ENCODE measurements at places on chromosomes 3 and 15.

- DNase-seq = no peak
Measured at GRCh38 chr3:101851072-101851770, 1.9 kb downstream of the NFKBIZ start.

DNA sequence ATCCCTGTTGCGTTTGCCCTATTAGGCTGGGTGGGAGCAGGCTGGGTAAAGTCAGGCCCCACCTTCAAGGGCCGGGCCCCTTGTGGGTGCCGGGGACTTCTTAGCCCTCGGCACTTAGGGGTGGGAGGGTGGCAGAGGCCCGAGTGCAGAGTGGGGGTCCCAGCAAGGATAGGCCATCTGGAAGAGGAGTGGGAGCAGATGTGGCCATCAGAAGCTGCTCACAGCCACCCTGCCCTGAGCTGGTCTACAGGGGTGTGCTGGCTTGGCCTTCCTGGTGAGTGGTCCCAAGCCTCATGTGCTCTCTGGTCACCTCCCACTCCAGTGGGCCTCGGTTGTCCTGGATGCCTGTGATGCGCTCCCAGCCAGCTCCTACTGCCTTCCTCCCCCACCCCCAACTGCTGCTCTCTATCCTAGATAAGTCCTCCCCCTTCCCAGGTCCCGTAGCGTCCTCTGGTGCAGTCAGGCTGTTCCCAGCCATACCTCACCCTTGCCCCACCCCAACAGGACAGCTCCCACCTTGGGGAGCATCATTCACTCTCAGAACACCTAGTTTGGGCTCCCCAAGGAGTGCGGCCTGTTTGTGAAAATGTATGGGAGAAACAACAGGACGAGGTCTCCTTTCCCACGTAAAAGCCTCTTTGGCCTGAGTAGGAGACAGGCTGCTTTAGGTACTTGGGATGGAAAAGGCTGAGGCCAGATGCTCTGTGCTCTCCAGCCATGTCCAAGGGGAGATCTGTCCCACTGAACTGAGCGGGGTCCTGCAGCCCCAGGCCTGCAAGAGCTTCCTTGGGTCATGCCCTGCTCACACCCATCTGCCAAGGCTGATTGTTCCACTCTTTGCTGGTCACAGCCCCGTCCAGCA is 24.9 kb upstream of the PLXNA1 start:
- DNase-seq = no peak

DNA sequence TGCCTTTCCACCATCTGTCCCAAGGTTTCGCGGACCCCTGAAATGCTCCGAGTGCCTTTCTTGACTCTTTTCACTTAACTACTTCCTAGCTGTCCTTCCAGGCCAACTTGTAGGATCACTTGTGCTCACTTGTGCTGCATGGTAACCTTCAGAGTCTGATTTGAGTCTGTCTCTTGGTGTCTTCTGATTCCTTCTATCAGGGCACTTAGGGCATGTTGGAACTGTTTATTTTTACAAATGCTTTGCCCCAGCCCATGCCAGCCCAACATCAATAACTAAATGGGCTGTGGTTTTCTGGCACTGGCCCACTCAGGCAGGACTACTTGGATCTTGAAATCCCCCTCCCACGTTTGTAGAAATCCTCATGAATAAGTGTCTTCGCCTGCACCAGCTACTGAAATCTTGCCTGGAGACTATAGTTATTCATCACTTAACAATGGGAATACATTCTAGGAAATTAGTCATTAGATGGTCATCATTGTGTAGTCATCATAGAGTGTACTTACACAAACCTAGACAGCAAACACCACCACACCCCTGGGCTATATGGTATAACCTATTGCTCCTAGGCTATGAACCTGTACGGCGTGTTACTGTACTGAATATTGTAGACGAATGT is 123.1 kb upstream of the STRIT1 start:
- no peak for DNase-seq

- DNase-seq = no peak
Measured at GRCh38 chr15:43330780-43331087, 361 bp upstream of the LCMT2 start.

- no peak for DNase-seq
Measured at GRCh38 chr3:135103917-135104316, 308.9 kb downstream of the EPHB1 start.

- DNase-seq = no peak
Measured at GRCh38 chr3:148896062-148896461, 31.0 kb downstream of the CPA3 start.

- no peak for DNase-seq
Measured at GRCh38 chr3:152720951-152721718, 113.8 kb upstream of the P2RY1 start.

GRCh38 chr15:76162036-76162398 is 102.2 kb downstream of the TMEM266 start:
- DNase-seq = no peak

DNA sequence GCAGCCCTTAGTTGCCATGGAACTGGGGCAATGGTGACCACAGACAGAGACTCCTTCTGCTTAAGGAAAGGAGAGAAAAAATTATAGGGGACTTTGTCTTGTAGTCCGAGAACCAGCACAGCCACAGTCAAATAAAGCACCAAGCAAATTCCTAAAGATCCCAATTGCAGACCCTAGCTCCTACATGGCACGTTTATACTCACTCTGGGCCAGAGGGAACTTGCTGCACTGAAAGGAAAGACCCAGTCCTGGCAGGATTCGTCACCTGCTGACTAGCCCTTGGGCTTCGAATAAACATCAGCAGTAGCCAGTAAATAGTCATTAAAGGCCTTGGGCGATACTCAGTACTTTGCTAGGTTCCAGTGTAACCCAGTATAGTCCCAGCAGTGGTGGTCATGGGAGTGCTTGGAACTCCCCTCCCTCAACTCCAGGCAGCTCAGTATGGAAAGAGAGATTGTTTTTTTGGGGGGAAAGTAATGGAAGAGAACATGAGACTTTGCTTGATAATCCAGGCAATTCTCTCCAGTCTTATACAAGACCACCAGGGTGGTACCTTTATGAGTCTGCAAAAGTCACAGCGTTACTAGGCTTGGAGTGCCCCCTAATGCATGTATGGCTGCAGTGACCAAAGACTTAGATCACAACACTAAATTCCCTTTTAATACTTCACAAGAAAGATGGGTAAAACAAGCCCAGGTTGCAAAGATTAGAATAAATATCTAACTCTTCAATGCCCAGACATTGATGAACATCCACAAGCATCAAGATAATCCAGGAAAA is 66.4 kb upstream of the AGTR1 start:
- DNase-seq = no peak

DNA sequence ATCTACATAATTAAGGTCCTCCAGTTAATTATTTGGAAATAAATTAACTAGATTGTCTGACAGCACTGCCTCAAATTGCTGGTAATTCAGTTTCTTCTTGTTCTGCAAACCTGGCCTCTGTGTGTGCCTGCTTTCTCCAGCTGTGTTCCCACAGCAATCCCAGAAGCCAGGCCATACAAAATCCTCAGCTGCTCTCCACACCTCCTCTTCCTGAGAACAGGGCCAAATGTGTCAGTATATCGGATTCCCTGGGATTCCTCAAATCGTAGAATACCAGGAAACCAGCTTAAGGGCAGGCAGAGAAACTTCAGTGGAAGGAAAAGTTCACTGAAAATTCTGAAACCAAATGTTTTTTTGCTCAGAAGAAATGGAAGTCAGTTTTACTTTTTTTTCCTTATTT is 261.4 kb downstream of the ZMAT3 start:
- DNase-seq = no peak

DNA sequence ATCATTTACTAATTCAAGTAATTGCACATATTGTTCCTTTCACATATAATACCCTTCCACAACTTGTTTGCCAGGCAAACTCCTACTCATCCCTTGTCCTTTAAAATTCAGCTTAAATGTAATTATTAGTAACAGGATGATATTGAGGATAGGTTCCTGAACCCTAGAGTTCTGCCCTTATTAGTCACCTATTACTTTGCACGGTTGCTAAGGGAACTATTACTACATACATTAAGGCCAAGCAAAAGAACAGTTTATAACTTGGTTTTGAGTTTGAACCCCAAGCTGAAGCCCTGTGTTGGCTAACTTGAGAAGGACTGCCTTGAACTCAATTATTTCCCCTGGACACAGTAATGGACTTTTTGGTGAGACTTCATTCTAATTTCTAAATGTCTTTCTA is 529.7 kb downstream of the IGSF11 start:
- DNase-seq = no peak

DNA sequence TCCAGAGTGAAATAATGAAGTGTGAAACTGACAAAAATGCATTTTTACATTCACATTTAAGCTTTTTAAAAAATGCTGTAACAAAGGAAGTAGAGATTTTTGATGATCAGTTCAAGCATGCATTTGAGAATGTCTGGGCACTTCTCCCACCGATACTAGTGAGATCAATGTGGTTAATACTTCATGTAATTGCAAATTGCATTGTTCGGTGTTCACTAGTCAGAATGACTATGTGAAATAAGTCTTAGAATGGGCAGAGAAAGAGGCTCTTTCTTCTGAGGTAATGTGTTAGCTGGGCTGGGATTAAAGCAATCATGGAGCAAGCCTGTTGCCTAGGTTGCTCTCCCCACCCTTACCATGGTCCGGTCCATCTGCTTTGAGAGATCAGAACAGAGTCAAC is 587.0 kb upstream of the GRM7 start:
- no peak for DNase-seq

DNA sequence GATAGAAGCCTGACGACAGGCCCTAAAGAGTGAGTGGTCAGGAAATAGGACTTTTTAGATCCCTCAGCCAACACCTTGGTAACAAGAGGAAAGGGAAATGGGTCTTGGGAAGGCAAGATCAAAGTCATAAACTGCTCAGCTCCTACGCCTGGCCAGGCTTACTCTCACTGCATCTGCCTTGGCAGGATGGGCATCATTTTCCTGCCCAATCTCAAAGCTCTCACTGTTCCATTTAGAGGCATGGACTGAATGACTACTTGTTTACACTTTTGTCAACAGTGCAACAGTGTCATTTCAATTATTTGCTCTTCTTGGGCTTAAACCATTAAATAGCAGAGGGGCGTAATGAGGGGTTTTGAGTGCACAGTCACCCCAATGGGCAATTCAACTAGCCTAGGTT is 808.7 kb downstream of the GRM7 start:
- DNase-seq = no peak

GRCh38 chr15:61091289-61091616 is 137.8 kb downstream of the RORA start:
- DNase-seq = no peak

GRCh38 chr3:100635273-100635701 is 25.9 kb downstream of the ADGRG7 start:
- no peak for DNase-seq

GRCh38 chr15:101538177-101538576 is 48.7 kb upstream of the PCSK6 start:
- DNase-seq = no peak

- no peak for DNase-seq
Measured at GRCh38 chr3:9035473-9035872, 72.2 kb upstream of the RAD18 start.

DNA sequence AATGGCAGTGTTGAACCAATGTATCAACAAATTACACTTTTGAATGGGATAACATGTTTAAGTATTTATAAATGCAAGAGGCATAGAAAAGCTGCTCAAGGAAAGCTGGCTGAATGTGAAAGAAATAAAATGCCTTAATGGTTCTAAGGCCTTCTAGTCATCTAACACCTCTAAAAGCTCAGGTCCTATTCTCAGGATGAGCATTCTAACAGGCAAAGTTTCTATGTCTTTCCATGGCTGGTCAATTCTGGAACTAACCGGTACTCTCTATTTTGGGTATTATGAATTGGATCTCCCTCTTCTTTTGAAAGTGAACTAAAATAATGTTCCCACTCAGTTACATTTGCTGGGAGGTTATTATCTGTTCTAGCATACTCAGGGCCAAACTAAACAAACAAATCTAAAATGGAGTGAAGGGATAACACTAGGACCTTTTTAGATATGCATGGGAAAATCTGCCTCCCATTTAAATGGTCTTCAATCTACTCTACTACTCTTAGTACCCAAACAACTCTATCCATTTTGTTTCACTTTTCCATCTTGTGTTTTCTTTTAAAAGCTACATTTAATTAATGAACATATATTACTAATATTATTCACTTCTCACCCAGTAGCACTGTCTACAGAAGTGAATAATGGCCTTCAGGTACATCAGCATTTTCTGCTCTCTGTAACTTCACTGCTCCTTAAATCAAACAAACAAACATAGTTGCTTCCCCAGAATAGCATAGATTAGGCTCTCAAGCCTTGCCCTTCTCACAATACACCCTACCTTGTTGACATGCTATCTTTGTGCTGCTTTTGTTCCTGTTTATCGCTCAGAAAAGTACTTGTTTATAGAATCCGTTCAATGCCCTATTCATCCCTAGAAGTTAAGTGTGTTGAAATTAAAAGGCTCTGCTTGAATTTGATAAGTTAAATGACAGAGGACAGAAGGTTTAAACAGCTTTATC is 46.4 kb downstream of the CBLB start:
- DNase-seq = no peak

GRCh38 chr15:58867926-58868325 is 65.6 kb downstream of the SLTM start:
- DNase-seq = no peak

GRCh38 chr15:77504306-77504705 is 83.6 kb downstream of the HMG20A start:
- DNase-seq = no peak

GRCh38 chr3:20322085-20322484 is 136.1 kb upstream of the SGO1 start:
- no peak for DNase-seq

DNA sequence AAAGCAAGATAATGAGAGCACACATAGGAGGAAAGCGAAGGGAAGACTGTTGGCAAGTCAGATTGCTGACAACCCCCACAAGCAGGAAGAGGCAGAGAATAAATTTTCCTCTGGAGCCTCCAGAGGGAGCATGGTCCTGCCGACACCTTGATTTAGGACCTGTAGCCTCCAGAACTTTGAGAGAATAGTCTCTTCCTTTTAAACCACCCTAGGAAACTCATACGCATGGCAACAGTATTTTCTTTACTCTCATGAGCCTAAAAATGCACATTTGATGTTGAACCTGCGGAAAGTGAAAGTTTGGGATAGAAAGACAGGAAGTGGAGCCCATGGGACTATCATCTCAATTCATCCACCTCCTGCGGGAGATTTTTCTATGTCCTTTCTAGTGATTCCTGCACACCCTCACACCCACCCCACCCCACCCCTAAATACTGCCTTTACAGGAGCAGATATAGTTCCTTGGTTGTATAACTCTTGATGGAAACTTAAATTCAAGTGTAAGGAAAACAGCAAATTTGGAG is 116.7 kb upstream of the LPP start:
- DNase-seq = peak; percentile 60

- no peak for DNase-seq
Measured at GRCh38 chr3:131568460-131568859, 65.7 kb upstream of the MRPL3 start.

- no peak for DNase-seq
Measured at GRCh38 chr3:130904491-130904890, 10.6 kb downstream of the ATP2C1 start.

GRCh38 chr3:100044369-100044768 is 69.9 kb downstream of the FILIP1L start:
- DNase-seq = no peak
